Suppressor macrophage (primary cell): ENCODE measurements at places on chromosomes 6 and 20.

DNA sequence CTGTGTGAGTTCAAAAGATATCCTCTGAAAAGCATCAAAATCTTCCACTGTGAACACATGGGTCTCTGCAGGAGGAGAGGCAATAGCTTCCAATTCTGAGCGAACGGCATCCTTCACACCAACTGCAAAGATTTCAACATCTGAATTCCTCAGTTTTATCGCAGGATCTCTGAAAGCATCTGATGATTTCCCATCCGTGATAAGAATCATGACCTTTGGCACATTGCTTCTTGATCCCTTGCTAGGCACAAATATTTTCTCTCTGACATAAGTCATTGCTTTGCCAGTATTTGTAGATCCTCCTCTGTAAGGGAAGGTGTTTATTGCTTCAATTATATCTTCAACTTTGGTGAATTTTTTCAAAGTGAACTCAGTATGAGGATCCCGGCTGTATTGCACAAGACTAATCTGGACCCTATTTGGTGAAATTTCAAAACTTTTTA is 22.7 kb downstream of the COL12A1 start:
- no peak for DNase-seq

DNA sequence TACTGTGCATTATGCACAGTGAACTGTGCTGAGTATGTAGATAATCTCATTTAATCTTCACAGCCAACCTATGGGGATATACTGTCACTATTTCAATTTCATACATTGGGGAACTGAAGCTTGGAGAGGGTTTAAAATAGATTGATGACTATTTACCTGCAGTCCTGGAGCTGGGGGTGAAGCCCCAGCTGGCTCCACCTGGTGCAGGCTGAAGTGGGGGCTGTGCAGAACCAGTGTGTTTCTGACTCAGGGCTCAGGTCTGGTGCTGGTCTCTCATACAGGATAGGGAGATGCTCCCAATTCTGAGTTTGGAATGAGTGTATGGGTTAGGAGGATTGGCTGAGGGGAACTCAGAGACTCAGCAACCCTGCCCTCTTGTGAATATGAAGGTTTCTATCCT is 176.1 kb upstream of the CEP162 start:
- no peak for DNase-seq

GRCh38 chr20:62825986-62826645 is 9.3 kb downstream of the COL9A3 start:
- DNase-seq = no peak

DNA sequence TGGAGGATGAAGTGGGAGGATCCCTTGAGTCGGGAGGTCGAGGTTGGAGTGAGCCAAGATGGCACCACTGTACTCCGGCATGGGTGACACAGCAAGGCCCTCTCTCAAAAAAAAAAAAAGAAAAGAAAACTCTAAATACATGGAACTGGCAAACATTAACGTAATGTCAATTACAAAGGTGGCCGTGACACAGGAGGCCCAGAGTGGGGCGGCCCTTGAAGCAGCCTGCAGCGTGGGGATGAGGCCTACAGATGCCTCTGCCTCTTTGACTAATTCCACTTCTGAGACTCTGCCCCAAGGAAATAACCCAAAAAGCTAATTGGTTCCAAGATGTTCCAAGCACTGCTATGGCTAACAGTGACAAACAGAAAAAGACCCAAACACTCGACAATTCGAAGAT is 21.2 kb downstream of the ZBTB46 start:
- DNase-seq = no peak

GRCh38 chr6:169702840-169703246 is 917 bp downstream of the C6orf120 start:
- no peak for DNase-seq

GRCh38 chr6:12509060-12509459 is 207.5 kb upstream of the PHACTR1 start:
- DNase-seq = no peak

DNA sequence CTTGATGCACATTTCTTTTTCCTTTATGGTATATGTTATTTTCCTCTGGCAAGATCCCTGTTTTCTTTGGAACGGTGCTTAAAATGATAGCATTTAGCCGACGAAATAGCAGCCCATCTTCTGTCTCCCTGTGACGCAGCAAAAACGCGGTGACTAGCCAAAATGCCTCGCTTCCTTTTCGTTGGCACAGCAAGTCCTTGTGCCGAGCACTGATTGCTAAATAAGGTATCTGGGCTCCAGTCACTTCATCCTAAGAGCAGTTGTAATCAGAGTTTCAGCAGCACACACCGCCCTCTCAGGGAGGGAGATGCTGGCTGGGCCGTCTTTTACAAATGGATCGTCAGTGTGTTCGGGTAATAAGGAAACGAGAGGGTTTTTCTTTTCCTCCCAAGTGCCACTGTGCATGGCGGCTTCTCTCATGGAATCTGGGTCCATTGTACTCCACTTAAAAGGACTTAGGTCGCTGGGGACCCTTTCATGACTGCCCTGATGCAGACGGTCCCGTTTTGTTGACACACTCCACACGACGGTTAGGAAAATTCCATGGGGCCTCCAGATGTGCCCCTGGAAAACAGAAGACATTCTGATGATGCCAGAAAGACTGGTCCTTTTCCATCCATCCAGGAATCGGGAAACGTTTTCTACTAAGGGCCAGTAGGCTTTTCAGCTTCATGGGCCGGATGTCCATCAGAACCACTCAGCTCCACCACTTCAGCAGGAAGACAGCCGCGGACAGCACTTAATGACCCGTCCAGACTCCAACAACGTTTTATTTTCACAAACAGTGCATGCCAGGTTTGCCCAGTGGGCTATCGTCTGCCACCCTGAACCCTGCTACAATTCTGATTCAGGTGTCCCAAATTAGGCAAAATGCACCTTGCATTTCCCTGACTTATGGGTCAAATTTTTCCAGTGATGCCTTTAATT is 185.5 kb downstream of the CDH4 start:
- DNase-seq = no peak

DNA sequence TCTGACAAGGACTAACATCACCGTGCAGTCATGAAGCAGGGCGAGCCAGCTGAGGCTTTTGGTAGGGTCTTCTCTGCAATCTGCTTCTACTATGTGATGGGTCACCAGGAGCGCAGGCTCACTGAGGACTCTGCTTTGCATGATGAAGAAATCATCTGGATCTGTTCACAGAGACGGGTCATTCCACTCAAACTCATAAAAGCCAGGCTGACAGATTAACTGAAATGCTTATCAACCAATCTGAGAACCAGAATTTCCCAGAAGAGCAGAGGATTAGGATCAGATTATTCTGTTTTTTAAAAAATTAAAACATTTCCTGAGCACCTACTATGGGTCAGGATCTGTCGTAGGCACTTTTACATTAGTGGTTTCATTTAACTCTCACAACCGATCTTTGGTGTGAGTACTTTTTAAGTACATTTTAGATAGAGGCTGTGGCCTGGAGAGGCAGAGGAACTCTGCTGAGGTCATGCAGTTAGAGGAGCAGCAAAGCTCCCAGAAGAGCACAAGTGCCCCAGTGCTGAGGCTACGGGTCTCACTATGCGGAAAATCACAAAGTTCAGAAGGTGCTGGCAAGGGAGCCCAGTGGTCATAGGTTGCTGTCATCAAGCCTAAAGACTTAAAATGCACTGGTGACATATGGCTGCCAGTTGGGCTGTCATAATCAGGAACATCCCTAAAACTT is 109.1 kb downstream of the BACH2 start:
- no peak for DNase-seq

- DNase-seq = no peak
Measured at GRCh38 chr6:161575523-161576254, 301.8 kb upstream of the AGPAT4 start.
